ENCODE measurements at places on chromosomes 3 and 15.

GRCh38 chr3:100087198-100087597 is 27.1 kb downstream of the FILIP1L start:
- DNase-seq: peak; percentile 30

DNA sequence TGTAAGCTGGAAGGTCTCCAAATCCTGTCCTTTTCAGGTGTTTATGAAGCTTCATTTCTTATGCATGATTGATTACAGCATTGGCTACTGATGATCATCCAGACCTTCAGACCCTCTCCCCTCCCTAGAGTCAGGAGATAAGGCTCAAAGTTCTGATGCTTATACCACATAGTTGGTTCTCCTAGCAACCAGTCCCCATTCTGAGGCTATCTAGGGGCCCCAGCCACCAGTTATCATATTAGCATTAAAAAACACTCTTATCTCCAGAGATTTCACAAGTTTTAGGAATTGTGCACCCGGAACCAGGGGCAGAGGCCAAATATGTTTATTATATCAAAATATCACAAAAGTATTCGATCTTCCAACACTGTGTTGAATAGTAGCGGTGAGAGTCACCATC is 953.1 kb downstream of the FHIT start:
- DNase-seq: no peak

- no peak for DNase-seq
Observed at GRCh38 chr3:22996920-22997571, 206.1 kb upstream of the UBE2E2 start.

GRCh38 chr15:33644304-33644703 is 324.0 kb upstream of the CHRM5 start:
- DNase-seq: no peak

- DNase-seq: no peak
Observed at GRCh38 chr3:106848099-106848498, 529.1 kb upstream of the CCDC54 start.

DNA sequence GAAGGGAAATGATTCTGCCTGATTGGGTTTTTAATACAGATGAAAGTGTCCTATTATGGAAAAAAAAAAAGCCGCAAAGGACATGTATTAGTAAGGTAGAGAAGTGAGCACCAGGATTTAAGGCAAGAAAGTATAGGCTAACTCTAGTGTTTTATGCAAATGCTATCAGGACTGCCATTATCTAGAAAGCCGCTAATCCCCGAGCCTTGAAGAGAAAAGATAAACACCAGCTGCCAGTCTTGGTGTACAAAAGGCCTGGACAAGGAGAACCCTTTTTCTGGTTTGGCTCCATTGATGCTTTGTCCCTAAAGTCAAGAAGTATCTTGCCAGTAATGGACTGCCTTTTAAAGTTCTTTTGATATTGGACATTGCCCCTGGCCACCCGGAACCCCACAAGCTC is 8.6 kb upstream of the TRIM59 start:
- DNase-seq: no peak

GRCh38 chr3:66386011-66386924 is 114.6 kb downstream of the LRIG1 start:
- DNase-seq: no peak

DNA sequence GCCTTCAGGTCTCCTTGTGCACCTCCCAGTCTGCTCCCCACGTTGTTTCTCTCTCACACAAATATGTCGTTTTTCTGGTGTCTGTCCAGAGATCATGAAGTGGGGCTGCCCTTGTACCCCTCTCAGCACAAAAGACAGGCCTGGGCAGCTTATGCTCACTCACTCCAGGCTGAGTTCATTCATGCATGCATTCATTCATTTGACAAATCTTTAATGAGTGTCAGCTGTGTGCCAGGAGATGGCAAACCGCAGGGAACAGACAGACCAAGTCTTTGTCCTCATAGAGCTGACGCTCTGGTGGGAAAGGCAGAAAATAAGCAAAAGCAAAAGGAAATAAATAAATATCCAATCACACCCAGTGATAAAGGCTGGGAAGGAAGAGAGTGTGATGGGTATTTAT is 7.6 kb upstream of the TRH start:
- DNase-seq: no peak

- no peak for DNase-seq
Observed at GRCh38 chr3:3196148-3196861, 16.8 kb upstream of the CRBN start.

GRCh38 chr15:90151989-90152645 is 49.0 kb upstream of the SEMA4B start:
- no peak for DNase-seq

DNA sequence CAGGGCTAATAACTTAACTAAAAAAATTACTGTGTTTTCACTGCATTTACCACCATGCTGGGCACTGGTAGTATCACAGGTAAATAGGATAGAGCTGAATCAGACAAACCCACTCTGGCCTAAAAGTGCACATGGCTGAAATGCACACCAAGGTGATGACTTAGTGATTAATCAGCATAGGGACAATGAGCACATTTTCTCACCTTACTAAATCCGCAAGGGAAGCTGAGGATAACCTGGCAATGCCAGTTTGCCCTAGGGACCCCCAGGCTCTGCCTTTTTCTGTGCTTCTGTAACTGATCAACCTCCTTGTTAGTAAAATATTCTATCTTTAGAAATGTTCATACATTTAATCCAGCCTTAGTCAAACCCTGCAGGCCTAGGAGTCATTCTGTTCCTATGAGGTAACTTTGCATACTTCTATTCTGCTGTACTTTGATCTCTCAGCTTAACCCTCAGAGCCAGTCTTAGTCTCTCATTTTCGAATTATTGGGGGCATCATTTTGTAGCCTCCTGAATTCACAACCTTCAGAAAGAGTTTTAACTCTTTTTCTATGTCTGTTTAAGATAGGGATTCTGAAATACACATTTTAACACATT is 562.9 kb upstream of the KCNMB2 start:
- DNase-seq: no peak

DNA sequence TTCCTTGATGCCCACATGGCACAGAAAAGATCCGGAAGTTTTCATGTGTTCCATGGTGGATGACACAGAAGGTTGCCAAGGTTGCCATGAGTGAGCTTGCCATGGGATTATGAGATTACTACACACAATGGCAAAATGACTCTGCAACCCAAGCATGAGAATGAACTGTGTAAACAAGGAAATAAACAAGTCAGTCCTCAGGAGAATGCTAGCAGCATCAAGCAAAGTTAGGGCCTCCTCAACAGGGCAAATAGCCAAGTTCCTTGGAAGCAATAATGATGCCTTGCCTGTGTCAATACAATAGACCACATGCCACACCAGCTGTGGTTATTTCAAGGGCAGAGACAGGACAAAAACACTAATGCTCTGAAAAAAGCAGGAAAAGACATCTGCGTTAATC is 41.8 kb downstream of the AQR start:
- DNase-seq: no peak

GRCh38 chr3:148146241-148146640 is 551.5 kb upstream of the AGTR1 start:
- no peak for DNase-seq

DNA sequence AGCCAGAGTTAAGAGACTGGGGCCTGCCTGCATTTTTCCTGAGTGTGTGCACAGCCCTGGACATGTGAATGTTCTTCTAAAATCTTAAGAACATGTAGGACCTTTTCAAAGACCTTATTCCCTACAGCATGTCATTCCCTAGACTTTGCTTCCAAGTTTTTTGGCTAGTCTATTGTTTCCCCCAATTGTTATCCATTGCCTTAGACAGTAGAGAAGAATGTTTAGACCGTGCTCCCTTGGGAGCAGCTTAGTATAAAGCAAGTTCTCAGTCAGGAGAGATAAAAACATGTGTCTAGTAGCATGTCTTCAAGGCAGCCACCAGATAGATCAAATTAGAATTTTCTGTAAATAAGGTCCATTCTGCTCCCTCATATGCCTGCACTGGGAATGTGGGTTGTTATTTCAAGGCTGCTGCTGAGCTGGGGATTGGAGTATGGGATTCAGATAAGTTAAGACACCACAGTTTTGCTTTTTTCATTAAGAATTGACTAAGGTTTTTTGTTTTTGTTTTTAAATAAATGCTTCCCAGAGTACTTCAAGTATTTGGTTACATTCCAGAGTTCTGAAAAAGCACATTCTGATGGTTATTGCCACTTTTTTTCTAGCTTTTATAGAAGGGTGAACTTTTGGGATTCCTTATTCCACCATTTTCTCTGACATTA is 246.7 kb downstream of the RORA start:
- no peak for DNase-seq

- DNase-seq: no peak
Observed at GRCh38 chr15:58513726-58514336, 82.0 kb downstream of the LIPC start.

- no peak for DNase-seq
Observed at GRCh38 chr3:153626158-153626557, 464.1 kb downstream of the RAP2B start.

DNA sequence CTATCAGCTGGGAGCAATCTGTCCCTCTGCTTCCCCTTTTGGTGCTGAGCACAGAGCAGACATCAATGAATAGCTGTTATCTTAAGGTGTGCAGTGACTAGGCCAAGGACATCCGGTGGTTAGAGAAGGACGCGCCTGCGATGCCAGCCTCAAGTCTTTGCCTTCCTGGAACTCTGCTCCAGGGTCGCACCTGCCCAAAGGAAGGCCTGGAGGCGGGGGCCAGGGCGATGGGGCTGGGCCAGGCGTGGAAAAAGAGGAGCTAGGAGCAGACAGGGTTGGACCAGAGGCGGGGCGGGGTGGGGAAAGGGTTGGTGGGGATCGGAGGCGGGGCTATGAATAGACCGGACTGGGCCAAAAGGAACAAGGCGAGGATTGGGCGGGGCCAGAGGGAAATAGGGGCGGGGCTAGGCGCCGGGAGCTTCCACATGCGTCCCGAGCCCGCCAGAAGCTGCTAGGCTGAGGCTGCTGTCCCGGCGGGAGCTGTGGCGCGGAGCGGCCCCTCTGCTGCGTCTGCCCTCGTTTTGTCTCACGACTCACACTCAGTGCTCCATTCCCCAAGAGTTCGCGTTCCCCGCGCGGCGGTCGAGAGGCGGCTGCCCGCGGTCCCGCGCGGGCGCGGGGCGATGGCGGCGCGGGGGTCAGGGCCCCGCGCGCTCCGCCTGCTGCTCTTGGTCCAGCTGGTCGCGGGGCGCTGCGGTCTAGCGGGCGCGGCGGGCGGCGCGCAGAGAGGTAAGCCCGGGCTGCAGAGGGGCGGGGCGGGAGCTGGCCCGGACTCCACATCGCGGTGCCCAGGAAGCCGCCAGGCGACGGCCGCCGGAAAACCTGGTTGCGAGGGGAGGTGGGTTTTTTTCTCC is at the start of gene CHRNA5:
Gene CHRNA5, plus strand, starts transcription at position 424 of the 854 bp plus-strand sequence. Its CDS starts 200 bp downstream, at position 624.
- DNase-seq: peak; percentile 94

DNA sequence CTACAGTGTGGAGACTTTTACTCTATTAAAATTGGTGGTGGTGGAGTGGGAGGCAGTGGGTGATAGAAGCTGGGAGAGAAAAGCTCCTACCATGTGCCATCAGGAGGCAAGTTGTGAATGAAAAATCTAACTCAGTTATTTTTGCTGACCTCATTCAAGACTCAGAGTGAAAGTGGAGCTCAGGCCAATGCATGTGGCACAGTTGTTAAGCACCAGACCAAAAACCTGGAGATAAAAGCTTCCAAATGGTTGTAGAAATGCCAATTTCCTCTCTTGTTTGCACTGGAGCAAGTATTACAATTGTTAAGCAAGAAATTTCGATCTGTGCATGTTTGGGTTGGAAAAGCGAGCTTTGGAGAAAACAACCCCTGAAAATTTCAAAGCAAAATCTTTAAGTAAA is 81.5 kb upstream of the PRICKLE2 start:
- no peak for DNase-seq

GRCh38 chr3:19334120-19334519 is 185.8 kb downstream of the KCNH8 start:
- no peak for DNase-seq

DNA sequence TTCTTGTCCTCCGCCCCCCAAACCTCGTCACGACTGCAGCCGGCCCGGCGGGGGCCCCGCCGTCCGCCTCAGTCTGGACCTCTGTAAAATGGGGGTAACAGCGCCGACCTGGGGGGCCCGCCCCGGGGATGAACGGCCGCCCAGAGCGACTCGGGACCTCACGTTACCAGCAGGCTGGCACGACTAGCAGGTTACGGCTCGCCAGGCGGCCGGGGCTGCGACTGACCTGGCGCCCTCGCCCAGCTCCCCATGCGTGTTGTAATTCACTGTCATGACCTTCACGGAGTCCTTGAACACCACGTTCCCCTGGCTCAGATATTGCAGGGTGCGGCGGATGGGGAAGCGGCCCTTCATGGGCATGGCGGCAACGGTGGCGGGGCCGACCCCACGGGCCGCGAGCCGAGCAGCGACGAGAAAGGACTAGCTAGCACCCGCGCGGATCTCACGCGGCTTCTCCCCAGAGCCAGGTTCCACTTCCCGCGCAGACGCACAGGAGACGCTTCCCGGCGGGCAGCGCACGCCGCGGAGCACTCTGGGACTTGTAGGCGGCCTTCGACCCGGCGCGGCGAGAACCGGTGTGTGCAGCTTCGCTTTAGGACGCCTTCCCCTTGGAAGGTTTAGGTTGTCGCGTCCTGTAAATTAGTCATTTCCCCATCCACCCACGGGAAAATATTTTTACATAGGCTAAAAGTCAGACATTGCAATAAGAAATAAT is at the start of gene MRPS25:
Gene MRPS25, minus strand, starts transcription at position 481 of the 715 bp plus-strand sequence. Its CDS starts 121 bp downstream, at position 360.
- DNase-seq: peak; percentile 96

DNA sequence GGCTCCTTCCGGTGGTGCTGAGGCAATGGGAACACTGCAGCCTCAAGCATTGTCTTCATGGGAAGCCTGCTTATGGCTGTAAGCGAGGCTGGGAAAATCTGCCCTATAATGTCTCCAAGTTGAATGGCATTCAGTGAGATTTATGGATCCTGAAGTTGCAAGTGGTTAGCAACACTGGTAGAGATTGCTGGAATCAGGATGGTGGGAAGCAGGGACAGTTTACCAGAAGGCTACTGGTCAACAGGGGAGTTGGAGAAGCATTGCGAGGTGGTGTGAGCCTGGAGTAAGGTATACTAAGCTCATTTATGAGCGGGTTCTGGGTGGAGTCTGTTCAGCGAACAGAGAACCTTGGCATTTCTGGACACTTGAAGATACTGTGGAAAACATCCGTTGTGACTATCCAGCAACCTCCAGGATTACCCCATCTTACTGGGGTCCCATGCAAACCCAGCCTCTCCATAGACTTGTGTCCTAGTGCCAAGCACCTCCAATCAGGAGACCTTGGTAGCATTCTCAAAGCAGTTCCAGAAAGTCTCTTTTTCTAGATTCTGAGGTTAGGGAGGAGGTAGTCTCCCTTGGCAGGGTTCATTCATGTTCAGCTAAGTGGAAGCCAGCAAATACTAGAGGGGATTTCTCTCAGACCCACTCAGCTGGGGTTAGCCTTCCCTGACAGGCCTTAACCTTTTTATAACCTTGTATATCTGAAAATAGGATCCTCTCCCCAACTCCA is 7.3 kb downstream of the RPSA start:
- no peak for DNase-seq

GRCh38 chr3:19816631-19817030 is 117.4 kb downstream of the EFHB start:
- no peak for DNase-seq

- DNase-seq: no peak
Observed at GRCh38 chr15:62495670-62496614, 330.9 kb upstream of the C2CD4B start.

DNA sequence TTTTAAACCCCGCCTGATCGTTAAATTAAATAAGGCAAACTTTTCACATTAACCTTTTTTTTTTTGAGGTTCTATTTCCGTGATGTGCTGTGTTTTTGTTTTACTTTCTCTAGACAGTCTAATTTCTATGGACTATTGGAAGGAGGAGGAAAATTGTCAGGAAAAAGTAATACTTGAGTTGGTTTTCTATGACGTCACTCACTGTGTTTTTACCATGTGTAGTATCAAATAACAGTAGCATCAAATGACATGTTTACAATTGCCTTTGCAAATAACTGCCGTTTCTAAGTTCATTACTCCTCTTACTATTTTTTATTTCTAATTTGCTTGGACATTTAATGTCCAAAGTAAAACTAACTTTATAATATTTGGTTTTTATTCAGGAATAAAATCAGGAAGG is 32.3 kb downstream of the MYO1E start:
- no peak for DNase-seq
